Stimulated activated CD4-positive, alpha-beta T cell treated with anti-CD3 and anti-CD28 coated beads, Interleukin-2, amount 100 ng/mL, for 48 hours (primary cell): ENCODE measurements at places on chromosomes 4 and X.

- no peak for DNase-seq
Observed at GRCh38 chr4:112423591-112423990, 92.4 kb downstream of the NEUROG2 start.

DNA sequence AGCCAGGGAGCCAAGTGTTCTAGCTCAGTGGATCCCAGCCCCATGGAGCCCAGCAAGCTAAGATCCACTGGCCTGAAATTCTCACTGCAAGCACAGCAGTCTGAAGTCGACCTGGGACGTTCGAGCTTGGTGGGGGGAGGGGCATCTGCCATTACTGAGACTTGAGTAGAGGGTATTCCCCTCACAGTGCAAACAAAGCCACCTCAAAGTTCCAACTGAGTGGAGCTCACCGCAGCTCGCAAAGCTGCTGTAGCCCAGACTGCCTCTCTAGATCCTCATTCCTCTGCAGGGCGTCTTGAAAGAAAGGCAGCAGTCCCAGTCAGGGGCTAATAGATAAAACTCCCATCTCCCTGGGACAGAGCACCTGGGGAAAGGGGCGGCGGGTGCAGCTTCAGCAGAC, 226.3 kb downstream of the ZIC3 start:
- DNase-seq = no peak

DNA sequence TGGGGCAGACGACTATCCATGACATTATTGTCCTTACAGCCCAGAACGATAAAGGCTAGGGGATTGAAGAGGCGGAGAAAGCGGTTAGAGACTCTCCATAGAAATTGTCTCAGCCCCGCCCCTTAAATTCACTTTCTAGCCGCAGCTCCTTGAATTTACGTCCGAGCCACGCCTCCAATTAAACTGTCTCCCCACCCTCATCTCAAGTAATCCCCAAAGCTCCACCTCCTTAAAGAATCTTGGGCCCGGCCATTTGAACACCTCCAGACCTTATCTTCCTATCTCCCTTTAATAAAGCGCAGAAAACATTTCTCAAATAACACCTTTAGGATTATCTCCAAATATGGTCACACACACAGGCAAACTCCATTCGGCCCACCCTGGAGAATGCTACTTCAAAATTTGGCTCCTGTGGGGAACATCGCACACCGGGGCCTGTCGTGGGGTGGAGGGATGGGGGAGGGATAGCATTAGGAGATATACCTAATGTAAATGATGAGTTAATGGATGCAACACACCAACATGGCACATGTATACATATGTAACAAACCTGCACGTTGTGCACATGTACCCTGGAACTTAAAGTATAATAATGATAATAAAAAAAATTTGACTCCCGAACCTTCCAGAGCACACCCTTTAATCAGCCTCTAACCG, 7.2 kb upstream of the MAGIX start:
- DNase-seq = no peak

GRCh38 chr4:28879178-28879577, 1841.0 kb upstream of the PCDH7 start:
- no peak for DNase-seq

DNA sequence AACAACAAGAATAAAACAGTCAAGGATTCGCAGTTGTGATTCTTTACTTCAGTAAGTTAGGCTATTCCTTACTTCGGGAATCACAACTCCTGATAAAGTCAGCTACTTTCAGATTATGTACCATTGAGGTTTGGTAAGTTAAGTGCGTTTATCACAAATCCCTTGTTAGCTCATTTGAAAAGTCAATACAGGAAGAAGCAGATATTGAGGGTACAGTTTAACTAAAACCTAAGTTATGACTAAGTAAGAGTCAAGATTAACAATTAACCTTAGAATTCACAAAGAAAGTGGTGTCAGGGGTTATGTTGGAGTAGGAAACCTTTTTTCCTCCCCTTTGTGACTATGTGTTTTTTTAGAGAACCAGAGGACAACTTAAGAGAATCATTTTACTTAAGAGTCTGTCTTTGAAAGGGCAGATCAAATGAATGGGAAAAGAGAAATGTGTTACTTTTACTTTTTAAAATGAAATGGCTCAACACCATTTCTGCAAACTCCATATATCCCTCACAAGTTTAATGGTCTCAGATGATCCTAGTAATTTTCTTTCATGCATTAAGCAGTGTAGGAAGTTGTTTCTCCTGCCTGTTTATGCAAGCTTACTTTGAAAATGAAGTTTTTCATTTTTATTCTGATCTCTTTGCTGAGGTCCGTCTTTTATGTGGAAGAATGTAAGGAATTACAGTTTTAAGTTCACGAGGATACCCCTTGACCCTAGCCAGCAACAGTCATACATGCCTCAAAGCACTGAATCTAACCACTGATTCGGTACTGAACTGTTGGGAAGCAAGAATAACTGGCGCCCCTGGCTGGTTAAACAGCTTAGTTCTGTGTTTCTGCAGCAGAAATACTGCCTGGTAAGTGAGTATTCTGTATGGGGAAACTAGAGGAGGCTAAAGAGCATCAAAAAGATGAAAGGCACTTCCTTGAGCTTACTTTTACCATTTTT, 211.7 kb downstream of the SLC4A4 start:
- no peak for DNase-seq

GRCh38 chrX:107674480-107675364, 46.4 kb downstream of the PRPS1 start:
- DNase-seq = no peak

DNA sequence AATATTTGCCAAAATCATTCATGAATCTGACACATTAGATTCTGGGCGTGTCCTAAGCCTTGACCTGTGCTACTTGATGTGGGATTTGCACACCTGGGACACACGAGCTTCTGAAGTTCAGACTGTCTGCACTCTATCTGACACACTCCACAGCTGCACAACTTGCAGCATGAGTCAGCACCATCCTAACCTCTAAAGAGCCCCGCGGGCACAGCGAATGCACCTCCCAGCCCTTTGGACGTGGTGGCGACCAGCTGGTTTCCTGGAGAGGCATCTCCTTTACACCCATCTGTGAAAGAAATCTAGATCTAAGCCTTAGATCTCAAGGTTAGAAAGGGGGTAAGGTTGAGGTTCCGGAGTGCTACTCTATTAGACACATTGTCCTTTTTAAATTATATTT, 69.2 kb downstream of the SORBS2 start:
- no peak for DNase-seq

DNA sequence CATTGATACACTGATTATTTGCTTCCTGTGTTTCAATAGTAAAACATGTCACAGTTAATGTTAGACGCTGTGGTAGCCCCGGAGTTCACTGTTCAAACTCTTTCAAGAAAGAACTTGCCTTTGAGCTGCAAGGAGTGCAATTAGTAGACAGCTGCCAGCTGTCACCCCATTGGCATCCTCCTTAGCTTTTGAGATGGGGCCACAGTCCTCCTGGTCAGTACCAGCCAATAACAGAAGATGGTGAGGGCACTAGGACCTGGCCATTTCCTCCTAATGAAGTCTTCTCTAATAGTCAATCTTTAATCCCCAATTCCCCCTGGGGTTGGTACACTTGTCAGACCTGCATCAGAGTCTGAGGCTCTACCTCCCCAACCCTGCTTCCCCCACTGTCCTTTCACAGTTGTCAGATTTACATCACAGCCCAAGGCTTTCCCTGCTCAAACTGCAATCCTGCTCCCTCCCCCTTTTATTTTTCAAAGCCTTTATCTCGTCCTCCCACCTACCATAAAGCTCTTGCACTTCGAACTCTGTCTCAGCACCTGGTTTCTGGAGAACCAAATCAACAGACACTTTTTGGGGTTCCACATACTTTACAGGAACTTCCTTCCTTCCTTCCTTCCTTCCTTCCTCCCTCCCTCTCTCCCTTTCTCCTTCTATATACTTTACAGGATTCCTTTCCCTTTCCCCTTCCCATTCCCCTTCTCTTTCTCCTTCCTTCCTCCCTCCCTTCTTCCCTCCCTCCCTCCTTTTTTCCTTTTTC, 182.0 kb downstream of the RASL11B start:
- no peak for DNase-seq

- DNase-seq = no peak
Observed at GRCh38 chrX:19332983-19333382, 10.7 kb upstream of the PDHA1 start.

DNA sequence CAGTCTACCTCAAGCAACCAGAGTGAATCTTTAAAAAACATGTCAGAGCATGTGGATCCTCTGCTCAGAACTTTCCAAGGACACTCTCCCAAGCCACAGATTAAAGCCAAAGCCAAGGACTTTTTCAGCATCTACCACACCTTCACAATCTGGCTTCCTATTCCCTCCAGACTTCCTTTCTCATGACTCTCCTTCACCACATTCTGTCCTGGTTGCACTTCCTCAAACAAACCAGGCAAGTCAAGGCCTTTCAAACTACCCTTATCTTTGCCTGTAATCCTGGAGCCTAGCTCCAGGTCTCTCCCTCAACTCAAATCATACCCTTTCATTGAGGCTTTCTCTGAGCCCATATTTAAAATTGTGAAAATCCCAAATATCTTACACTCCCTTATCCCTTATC, 191.6 kb upstream of the GALNTL6 start:
- DNase-seq = no peak

DNA sequence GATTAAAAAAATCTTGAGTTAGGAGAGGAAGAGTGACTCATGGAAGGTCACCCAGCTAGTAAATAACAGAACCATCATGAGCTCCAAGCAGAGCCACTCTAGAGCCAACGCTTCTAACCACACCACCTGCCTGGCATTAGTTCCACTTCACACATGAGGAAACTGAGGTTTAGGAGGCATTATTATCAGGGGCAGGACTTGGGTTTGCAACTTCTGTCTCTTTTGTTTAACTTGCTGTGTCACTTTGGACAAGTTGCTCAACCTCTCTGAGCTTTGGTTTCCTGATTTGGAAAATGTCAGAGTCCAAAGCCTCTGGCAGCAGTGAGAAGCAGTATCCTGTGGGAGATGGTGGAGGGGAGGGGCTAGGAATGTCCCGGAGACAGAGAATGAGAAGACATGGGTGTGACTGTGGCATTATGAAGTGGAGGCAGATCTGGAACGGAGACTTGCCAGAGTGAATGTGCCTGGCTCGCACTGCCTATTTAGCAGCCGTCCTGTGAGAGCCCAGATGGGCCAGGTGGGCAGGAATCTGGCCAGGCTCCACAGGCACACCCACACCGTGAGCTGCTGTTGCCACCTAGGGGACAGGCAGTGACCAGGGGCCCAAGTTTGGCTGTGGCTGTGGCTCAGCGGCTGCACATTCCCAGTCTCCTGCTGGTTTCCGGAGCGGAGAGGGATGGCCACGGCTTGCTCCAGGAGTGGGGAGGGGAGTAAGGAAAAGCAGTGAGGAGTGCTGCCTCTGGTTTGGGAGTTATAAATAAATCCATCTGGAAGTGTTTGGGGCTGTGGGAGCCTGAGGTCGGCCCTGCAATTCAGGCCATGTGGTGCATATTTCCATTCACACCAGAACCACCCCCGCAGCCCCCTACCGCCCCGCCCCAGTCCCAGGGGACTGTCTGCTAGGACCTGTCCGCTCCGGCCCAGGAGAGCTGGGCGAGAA, 93.4 kb downstream of the NHSL2 start:
- no peak for DNase-seq

- DNase-seq = no peak
Observed at GRCh38 chr4:101157415-101158133, 189.8 kb downstream of the PPP3CA start.

- DNase-seq = no peak
Observed at GRCh38 chrX:23616361-23616760, 50.9 kb upstream of the PRDX4 start.

- DNase-seq = peak; percentile 49
Observed at GRCh38 chr4:18689308-18690115, 668.0 kb upstream of the LCORL start.

DNA sequence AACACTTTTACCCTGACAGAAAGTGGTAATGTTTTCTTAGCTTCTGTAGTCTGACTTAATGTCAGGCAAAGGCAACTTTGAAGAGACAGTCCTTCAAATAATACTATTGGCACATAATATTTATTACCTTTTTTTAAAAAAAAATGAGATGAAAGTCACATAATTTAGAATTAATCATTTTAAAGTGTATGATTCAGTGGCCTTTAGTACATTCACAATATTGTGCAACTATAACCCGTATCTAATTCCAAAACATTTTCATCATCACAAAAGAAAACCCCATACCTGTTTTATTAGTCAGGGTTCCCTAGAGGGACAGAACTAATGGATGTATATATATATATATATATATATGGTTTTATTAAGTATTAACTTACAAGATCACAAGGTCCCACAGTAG, 94.8 kb upstream of the TEX13A start:
- no peak for DNase-seq

DNA sequence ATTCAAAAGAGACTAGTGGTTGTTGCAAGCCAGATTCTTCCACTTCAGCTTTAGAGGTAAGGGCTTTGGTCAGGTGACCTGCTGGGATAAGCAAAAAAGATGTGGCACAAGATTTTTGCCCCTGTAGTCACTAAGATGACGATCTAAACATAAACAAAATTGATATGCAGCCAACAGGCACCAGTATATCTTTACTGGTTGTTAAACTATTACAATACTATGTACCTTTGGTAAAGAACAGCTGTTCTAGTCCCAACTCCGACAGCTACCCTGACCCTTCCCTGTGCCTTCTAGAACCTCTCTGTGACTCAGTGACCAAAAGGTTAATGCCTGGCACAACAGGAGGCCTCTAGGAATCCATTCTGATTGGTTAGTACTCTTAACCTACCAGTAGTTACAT, 59.6 kb downstream of the MGST2 start:
- DNase-seq = no peak

- no peak for DNase-seq
Observed at GRCh38 chr4:30330894-30331652, 389.1 kb upstream of the PCDH7 start.

DNA sequence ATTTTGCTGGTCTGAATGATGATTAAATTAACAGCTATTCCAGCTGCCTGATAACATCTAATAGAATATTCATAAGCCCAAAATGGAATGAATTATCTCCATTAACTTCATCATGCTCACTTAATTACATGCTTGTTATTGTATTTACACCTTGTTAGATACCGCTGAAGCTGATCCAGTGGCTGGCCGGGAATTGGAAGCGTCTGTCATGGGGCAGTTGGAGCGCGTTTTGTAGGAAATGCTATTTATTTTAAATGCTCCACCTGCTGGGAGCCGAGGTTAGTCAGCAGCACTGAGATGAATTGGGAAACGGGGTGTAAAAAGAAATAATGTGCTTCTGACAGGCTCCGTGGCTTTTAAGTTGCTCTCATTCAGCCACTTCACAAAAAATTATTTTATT, 25.2 kb downstream of the ARX start:
- DNase-seq = no peak
